ENCODE measurements at places on chromosomes 16 and 17. TPM values are rescaled to one million over a fixed set of nuclear protein-coding genes. Genes with fewer than 3 reads are reported as not detected.

The RUNDC3A gene
- 0.81 TPM for total RNA-seq

The GOSR1 gene
- 38.5 TPM for total RNA-seq

The BIRC5 gene
- 95.0 TPM for total RNA-seq

The KRT17 gene
- 1.9 TPM for total RNA-seq

The NPB gene
- total RNA-seq, result 0.59 TPM

The TMEM238L gene
- not detected for total RNA-seq

The CBX8 gene
- 13.9 TPM for total RNA-seq

The SLC13A5 gene
- total RNA-seq, result 0.47 TPM

The TNFAIP1 gene
- total RNA-seq, result 46.9 TPM

The FLOT2 gene
- total RNA-seq, result 78.7 TPM

The LLGL2 gene
- total RNA-seq, result 35.0 TPM
